CD8-positive, alpha-beta memory T cell (primary cell): ENCODE measurements at places on chromosomes 1 and 21.
A peak's percentile ranks its signal among the peaks of the same experiment; 100 is the strongest.

DNA sequence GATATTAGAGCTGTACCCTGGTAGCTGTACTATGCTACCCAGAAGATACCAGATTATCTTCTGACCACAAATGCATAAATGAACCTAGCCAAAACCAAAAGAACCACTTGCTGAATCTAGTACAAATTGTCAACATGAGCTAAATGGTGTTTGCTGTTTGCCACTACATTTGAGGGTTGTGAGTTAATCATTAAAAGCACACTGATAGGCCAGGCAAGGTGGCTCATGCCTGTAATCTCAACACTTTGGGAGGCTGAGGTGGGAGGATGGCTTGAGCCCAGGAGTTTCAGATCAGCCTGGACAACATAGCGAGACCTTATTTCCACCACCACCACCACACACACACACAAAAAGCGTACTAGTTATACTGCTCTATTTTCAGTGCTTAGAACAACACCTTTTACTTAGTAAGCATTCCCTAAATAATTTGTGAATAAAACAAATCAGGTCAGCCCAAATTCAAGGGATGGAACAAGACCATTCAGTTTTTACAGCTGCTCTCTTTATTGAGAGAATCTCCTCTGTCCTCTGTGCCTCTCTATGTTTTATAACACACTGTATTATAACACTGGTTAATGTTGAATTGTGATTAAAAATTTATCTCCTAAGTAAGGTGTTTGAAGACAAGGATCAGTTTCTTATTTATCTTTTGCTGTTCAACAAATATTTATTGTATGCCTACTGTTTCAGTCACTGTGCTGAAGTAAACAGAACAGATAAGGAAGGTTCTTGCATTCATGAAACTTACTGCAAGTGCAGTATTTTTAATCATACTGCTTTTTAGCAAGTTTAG lies 44.0 kb downstream of the MAGI3 start:
- no peak for DNase-seq

DNA sequence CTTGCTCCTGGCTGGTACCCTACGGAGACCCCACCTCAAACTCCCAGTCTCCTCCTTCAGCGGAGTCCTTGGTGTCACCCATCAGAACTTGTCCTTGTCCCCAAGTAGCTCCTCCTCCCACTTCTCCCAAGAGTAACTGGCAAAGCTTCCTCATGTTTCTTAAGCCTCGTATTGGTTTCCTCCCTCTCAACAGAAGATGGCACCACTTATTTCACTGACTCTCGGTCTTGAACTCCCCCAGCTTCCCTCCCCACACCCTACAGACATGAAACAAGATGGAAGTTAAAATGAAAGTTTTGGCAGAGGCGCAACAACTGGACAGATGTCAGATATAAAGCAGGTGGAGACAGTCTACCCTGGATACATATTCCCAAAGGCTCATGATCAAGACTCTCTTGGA lies 13.4 kb downstream of the RAB7B start:
- DNase-seq: no peak

DNA sequence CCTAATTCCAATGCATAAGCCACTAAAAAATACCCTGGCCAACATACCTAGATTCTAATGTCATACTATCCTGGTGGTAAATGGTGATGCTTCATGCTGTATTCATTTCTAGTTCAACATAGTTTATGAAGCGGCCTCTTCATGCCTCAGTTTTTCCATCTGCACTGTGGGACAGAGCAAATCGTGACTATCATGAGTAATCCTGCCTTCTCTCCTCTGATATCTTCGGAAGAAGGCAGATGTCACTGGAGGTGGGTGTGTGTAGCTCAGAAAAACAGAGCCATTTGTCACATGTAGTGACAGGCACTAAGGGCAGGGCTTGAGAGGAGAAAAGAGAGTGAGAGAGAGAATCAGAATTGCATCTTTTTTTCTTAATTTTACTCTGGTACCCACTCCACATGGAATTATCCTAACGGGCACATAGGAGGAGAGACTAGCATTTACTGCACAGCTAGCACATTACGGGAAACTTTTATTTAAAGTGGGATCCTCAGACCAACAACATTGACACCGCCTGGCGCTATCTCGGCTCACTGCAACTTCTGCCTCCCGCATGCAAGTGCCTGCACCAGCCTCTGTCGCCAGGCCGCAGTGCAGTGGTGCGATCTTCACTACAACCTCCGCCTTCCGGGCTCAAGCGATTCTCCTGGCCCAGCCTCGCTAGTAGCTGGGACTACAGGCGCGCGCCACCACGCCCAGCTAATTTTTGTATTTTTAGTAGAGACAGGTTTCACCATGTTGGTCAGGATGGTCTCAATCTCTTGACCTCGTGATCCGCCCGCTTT lies 78.4 kb upstream of the KCNA3 start:
- no peak for DNase-seq

- no peak for DNase-seq
Observed at GRCh38 chr1:165376041-165376810, 19.7 kb upstream of the LMX1A start.

DNA sequence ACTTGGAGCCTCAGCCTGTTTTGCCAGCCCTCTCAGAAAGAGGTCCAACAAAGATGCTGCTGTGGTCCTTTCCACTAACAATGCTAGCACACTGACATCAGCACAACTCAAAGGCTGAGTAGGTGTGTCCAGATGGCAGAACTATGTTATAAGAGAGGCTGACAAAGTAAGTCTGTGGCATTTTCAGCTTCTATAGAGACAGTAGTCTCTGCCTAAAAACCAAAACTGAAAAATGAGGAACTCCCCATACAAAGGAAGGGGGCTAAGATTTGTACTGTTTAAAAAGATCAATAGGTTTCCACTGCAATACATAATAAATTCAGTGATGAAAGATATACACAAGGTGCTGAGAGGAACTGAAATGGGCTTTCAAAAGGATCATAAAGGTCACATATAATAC lies 12.3 kb downstream of the ERO1B start:
- DNase-seq: no peak

DNA sequence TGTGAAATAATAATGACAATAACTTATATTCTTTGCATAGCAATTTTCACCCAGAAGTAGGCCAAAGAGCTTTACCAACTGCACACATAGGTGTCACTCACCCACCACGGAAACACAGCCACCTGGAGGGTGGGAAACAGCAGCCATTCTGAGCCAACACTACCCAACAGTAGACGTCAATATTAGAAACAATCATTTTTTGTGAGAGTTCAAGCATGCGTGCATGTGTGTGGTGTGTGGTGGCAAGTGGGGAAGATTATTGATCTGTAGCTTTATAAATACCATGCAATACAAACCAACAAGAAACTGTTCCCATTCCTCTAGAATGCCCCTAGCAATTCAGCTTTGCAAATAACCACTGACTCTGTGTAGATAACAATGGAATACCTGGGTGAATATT lies 19.1 kb downstream of the PROX1 start:
- DNase-seq: no peak

- no peak for DNase-seq
Observed at GRCh38 chr1:212971312-212971711, 21.0 kb downstream of the VASH2 start.

DNA sequence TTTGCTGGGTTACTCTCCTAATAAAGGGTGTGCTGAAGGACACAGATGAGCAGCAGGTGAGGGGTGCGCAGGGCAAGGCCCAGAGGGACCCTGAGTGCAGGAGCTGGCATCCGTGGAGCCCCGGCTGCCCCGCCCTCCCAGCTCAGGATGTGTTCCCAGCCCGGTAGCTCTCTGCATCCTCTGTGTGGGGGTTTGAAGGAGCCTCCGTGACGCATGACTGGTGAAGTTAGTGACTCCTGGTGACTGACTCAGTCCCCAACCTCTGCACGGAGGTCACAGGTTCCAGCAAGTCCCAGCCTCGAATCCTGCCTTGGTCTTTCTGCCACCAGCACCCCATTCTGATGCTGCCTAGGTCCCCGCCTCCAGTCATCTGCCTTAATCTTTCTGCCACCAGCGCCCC lies 21.6 kb upstream of the TSPEAR start:
- DNase-seq: no peak

GRCh38 chr21:35468991-35469390 lies 419.9 kb upstream of the RUNX1 start:
- DNase-seq: no peak

GRCh38 chr1:3774276-3774945 lies 1.9 kb downstream of the SMIM1 start:
- no peak for DNase-seq

DNA sequence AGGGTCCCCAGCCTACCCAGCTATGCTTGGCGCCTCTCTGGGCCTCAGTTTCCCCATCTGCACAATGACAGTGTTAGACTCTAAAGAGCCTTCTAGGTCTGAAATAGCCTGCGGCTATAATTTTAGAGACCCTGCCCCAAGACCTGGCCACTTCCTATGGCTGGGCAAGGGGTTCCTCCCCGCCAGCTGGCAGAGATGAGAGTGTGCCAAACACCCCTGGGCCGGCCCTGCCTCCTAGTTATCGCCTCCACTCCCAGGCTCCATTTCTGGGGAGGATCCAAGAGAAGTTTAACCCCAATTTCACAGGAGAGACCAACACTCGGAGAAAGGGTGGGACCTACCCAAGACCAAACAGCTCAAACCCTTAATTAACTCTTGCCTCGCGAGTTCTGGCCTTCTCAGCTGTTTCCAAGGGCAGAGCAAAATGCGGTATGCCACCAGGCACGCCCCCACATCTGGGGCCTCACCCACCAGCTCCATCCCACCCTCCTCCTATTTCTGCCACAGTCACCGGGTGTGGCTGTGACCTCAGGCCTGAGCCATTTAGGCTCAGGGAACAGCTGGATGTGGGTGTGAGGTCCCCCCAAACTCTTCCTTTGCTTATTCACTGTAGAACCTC lies 35.7 kb downstream of the TTC39A start:
- no peak for DNase-seq

GRCh38 chr1:222250376-222250775 lies 297.5 kb downstream of the HHIPL2 start:
- no peak for DNase-seq

- no peak for DNase-seq
Observed at GRCh38 chr1:111679541-111679940, 59.7 kb downstream of the INKA2 start.

GRCh38 chr1:73029571-73029970 lies 747.2 kb upstream of the NEGR1 start:
- DNase-seq: no peak

GRCh38 chr1:107791348-107791747 lies 173.6 kb downstream of the VAV3 start:
- no peak for DNase-seq

DNA sequence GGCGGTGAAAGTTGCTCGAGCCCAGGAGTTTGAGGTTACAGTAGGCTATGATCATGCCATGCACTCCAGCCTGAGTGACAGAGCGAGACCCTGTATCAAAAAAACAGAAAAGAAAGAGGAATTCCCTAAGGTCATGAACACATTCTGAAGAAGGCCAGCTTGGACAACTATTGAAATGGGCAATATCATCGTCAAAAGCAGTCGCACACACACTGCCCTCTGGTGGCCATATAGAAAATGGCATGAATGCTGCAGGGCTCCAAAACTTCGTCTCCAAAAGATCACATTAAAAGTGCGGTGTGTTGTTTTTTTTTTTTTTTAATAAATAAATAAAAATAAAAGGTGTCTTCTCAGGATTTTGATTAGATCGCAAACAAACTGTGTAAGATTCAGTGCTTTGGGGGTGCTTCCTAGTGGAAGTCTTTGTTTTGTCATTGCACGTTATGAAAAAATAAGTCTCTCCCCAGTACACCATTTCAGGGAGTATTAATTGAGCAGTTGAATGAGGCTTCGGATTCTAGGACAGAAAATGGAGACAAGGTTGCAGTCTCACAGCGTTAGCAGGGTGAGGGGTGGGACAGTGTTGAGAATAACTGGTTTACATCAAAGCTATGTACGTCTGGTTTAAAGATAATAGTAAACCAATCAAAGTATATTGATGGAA lies 87.5 kb upstream of the FMN2 start:
- DNase-seq: no peak

GRCh38 chr1:105087506-105087905 lies 1337.8 kb downstream of the AMY1C start:
- DNase-seq: no peak

GRCh38 chr1:35556484-35557117 lies 602 bp downstream of the KIAA0319L start:
- DNase-seq: no peak

- no peak for DNase-seq
Observed at GRCh38 chr1:159751031-159751430, 29.7 kb upstream of the DUSP23 start.

DNA sequence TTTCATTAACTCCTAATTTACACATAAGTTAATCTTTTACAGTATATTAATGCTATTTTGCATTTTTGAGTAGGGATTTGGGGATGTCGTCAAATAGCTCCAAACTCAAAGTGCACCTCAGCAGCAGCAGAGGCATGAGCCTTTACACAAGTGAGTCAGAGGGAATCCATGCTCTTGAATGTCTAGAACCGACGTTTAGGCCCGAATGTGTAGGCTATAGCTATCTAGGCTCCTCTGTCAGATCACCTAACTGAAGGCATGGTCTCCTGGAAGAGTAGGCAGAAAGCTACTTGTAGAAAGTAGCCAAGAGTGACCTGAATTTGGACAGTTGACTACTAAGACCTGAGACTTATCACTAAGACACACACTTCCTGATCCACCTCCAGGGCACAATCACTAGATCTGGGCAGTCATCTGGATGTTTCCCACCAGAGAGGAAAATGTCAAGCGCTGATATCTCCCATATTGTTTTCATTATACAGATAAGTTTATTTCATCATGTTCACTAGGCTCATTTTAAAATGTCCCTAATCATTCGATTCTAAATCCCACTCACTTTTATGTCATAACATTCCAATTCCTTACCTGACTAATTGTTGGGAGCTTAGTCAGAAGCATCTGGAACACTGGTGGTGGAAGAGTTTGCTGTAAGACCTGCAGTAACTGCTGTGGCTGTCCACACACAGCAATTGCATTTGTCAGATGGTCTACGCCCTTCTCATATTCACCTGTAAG lies 15.3 kb downstream of the TOMM20 start:
- no peak for DNase-seq

GRCh38 chr1:203075236-203076030 lies 10.4 kb downstream of the MYOG start:
- no peak for DNase-seq

- DNase-seq: no peak
Observed at GRCh38 chr1:38111589-38111988, 65.0 kb upstream of the POU3F1 start.

DNA sequence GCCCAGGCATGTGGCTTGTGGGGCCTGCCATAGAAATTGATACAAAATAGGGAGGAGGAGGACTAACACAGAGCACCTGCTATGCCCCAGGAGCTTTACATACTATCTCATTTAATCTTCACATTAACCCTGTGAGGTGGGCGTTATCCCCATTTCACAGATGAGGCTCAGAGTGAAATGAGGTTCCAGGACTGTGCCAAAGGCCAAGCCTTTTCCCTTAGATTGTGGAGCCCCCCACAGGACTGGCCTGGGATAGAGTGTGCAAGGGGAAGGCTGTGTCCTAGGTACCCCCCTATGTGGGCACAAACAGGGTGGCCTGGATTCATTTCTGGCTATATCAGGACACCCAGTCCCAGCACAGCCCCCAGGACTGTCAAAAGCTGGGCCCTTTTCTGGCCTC lies 2.2 kb upstream of the DDOST start:
- no peak for DNase-seq

GRCh38 chr21:29170944-29171343 lies 40.5 kb downstream of the MAP3K7CL start:
- no peak for DNase-seq

GRCh38 chr1:236281198-236281653 lies 532 bp downstream of the ERO1B start:
- peak; percentile 13 for DNase-seq
